ENCODE measurements at places on chromosomes 6 and 20. TPM values are rescaled to one million over a fixed set of nuclear protein-coding genes. Genes with fewer than 3 reads are reported as not detected.

F13A1 gene
- not detected for total RNA-seq

LGSN gene
- not detected for total RNA-seq

KIF6 gene
- total RNA-seq = not detected

DNA sequence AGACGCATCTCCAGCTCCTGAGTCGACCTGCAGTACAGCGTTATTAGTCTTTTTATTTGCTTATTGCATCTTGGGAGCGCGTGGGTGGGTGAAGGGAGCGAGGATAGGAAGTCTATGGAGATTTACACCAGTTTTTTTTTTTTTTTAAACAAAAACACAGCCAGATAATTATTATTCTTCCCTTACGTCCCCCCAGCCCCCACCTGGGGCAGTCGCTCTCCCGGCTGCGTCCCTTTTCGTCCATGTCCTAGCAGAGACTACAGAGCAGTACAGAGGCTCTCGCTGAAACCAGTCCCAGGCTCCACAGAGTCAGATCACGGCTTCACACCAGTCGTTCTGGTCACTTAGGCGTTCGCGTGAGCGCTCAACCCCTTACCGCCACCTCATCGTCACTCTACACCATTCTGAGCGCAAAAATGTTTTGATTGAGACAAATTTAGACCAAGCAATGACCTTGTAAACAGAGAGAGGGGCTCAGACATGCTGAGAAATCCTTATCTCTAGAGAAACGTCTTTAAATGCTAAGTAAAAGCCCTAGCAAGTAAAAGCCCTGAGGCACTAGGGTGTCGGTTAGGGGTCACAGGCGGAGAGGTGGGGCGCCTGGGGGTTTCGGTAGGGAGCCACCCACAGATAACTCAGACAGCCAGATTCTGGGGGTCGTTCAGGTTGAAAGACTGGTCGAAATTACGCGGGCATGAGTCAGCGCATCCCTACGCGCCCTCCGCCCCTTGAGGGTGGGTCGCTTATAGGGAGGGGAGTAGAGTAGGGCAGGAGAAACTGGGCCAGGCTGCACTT lies 975 bp upstream of the PPT2 start:
- DNase-seq = peak; percentile 46

DNA sequence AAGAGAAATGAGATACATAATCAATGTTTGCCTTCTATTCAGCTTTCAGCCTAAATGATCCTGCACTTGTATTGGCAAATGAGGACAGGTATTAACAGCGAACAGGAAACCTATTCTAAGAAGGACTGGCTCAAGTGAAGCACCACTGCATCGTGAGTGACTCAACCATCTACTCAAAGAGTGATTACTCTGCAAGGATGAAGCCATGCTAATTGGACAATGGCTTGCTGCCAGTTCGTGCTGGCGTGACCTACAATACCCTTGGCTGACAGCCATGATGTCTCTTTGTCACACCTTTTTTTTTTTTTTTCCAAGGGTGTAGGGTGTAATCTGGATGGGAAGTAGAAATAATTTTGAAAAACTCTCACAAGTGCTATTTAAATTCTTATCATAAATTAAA lies 104.9 kb downstream of the GJA10 start:
- DNase-seq = no peak

- no peak for DNase-seq
These were observed 4.3 kb downstream of the ZBTB9 start for GRCh38 chr6:33458676-33459075.

GRCh38 chr6:26539071-26539615 lies 977 bp downstream of the HMGN4 start:
- no peak for DNase-seq

GRCh38 chr6:38004908-38005307 lies 185.4 kb downstream of the ZFAND3 start:
- DNase-seq = no peak

GRCh38 chr6:10555625-10556309 lies 34.6 kb downstream of the GCNT2 start:
- DNase-seq = no peak

DNA sequence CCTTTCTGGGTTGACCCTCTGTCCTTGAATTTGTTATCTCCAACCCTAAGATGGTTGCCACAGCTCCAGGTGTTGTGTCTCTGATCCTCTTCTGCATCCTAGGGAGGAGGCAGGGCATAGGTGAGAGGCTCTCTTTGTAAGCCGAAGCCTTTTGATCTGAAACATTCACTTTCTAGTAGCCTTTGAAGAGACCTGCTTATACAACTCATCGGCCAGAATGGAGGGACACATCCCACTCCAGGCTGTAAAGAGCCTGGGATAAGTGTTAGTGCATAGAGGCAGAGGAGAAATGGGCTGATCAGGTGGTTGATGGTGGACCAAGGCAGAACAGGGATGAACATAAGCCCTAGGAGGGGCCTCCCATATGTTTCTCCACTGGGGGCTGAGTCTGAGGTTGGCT lies 137.1 kb upstream of the KCNG1 start:
- no peak for DNase-seq

GRCh38 chr6:11869672-11870340 lies 91.2 kb upstream of the ADTRP start:
- DNase-seq = no peak

GRCh38 chr6:161684731-161685475 lies 411.0 kb upstream of the AGPAT4 start:
- DNase-seq = no peak

DNA sequence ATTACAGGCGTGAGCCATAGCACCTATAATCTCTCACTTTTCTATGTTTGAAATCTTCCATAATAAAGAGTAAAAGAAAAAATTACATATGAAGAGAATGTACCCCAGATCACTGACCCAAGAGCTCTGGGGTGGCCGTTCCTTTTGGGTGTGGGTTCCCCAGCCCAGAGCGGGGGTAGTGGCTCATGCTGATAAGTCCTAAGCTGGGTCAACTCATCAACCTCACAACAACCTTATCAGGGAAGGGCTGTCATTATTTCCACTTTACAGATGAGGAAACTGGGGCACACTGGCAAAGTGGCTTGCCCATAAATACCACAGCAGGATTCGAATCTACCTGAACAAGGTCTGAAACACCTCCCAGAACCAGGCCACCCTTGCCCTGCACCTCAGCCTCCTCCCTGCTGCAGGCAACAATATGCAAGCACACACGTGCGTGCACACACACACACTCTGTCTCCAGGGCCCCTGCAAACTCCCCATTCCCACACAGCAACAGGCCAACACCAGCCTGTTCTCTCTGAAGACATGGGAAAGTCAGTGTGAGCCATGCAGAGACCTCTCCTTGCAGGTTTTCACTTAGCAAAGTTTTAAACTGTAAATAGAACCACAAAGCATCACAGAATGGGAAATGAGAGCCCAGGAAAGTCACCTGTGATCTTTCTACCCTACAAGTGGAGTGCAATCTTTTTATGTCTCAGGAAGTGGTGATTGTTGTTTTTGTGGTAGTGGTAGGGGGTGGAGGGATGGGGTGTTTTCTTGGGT lies 27.7 kb downstream of the BFSP1 start:
- no peak for DNase-seq

DNA sequence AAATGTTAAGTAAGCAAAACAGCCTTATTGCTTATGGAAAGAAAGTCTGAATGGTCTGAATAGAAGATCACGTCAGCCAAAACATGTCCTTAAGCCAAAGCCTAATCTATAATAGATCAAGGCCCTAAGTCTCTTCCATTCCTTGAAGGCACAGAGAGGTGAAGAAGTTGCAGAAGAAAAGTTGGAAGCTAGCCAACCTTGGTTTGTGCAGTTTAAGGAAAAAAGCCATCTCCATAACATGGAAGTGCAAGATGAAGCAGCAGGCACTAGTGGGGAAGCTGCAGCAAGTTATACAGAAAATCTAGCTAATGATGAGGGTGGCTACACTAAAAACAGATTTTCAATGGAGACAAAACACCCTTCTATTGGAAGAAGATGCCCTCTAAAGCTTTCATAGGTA lies 29.1 kb downstream of the LRRN4 start:
- DNase-seq = no peak

GRCh38 chr6:104784884-104785283 lies 74.8 kb downstream of the HACE1 start:
- DNase-seq = peak; percentile 15

DNA sequence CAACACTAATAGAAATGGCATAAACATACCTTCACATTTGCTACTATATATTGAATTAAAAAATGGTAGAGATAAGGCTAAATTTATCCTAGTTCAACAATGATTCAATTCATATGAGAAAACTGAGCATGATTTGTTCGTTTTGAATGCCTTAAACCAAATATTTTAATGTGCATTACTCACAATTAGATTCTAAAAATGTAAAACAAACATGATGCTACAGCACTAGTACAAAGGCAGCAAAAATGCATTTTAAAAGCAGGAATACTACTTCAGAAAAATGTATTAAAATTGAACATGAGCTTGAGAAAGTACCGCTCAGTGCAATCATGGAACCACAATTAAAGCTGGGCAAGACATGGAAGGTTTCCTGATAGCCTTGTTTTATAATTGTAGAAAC lies 195.3 kb downstream of the KCNQ5 start:
- DNase-seq = no peak
